ENCODE measurements at places on chromosomes 3 and 15.

- DNase-seq, result peak; percentile 78
These were observed 64.9 kb upstream of the SUCLG2 start for GRCh38 chr3:67719333-67719732.

GRCh38 chr3:154584974-154585373 is 155.0 kb upstream of the GPR149 start:
- no peak for DNase-seq

GRCh38 chr15:59801649-59802048 is 112.5 kb upstream of the BNIP2 start:
- DNase-seq, result no peak

DNA sequence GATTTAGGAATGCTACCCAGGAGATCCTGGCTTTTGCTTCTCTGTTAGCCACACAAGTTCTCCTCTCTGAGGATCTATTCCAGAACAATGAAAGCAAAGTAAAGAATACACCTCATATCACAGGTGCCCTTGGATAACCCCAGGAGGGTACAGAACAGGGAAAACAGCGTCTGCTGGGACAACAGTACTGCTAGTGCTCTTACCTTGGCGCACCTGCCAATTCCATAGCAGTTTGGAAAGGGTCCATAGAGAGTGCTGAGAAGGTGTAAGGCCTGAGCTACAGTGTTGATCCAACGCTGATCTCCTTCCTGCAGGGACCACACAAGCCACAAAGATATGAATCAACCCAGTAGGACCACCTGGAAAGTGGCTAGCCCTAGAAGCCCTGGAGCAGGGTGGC is 12.9 kb upstream of the PRC1 start:
- no peak for DNase-seq

GRCh38 chr3:59364496-59364895 is 314.7 kb upstream of the CFAP20DC start:
- DNase-seq, result peak; percentile 58

- DNase-seq, result no peak
These were observed 188.1 kb upstream of the NSMCE3 start for GRCh38 chr15:29457729-29458128.

- DNase-seq, result peak; percentile 97
These were observed 11.5 kb upstream of the LMCD1 start for GRCh38 chr3:8490079-8490552.

DNA sequence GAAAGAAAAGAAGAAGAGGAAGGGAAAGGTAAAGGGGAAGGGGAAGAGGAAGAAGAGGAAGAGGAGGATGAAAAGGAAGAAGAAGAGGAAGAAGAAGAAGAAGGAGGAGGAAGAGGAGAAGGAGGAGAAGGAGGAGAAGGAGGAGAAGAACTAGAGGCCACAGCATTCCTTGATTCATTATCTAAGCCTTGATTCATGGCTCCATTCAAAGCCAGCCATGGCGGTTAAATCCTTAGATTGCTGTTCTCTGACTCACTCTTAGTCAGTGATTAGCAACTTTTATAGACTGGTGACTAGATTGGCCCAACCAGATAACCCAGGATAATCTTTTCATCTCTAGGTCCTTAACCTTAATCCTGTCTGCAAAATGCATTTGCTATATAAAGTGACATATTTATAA is 47.6 kb downstream of the OSTN start:
- DNase-seq, result peak; percentile 78

DNA sequence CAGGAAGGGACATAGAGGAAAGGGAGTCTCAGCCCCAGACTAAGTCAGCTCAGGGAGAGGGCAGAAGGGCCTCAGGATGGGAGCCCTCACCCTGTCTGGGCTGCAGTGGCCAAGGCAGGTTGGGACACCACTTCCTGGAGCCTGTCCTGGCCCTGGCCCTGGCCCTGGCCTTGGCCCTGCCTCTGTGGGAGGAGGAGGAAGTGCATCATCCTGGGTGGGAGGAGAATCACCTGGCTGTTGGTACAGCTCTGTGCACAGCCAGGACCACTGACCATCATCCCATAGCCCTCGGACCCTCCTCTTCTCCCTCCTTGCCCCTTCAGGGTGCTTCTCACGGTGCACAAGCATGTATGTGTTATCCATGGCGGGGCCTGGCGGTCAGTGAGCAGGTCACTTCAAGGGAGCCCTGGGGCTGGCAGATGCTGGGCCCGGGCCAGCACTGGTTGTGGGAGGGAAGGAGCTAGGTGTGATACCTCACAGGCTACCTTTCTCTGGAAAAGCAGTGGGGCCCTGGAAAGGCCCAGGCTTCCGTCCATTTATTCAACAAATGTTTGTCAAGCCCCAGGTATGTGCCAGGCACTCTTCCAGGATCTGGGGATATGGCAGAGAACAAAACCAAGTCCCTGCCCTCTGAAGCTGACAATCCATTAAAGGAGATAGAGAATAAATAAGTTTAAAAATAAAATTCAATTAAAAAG is 8.2 kb upstream of the APEH start:
- no peak for DNase-seq

- DNase-seq, result no peak
These were observed 94.6 kb upstream of the IQSEC1 start for GRCh38 chr3:13167829-13168228.

DNA sequence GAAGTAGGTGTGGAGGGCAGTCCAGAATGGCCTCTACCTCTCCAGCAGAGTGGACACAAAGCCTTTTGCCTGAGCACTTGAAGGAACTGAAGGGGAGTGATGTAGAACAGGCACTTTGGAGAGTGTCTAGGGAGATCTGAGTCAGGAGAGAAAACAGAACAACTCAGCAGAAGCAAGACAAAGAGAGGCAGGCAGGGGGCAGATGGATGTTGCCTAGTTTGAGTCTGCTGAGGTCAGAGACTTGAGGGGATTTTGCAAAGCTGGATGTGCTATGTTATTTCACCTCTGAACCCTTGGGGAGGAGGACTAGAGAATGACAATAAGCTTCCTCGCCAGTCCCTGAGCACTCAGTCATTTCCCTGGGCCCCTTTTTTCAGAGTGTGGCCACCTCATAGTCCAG is 366.4 kb downstream of the EPHB1 start:
- no peak for DNase-seq

DNA sequence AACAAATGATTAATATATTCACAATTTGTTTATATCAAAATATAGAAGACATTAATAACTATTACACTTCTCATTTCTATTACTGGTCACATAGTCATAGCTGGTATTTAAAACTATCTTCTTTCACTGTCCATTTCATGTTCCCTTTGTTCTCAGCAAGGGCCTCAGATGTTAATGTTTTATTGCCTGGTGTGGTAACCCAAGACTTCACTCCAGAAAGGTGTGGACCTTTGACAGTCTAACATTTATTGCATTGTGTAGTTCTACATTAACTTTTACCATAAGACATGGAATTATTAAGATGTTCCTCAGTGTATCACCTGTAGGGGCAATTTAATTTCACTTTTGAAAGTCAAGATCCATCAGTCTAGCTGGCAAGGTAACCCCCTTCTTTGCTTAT is 691.3 kb downstream of the SQOR start:
- DNase-seq, result no peak

GRCh38 chr15:62931650-62932049 is 110.9 kb upstream of the TPM1 start:
- DNase-seq, result no peak

- DNase-seq, result peak; percentile 17
These were observed 61.6 kb downstream of the RAB7A start for GRCh38 chr3:128787256-128788253.

DNA sequence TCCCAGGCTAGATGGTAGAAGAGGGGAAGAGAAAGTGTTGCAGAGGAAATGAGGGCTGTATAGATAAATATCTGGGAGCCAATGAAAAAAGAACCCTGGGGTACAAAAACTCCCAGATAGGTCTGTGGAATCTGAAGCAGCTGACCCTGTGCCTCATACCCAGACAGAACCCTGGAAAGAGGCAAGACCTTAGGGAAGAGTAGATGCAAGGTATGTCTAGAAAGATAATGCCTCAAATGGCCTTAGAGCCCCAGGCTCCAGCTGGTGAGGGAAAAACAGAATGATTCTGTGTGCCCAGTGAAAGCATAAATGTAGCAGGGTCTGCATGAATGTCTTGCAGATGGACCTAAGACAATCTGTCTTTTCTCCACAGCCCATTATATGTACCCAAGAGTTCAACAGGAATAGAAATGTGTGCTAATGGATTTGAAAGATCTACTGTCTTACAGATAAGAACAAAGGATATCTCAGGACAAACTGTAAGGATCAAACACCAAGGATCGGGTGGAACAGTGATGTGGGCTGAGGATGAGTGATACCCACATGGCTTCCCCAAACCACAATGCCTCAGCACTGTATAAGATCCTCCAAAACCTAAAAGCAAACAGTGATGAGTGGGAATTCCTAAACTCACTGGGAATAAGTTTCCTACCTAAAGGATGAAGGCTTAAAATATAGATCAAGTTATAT is 58.8 kb downstream of the NCEH1 start:
- no peak for DNase-seq

GRCh38 chr3:115758076-115758763 is 134.9 kb downstream of the GAP43 start:
- DNase-seq, result no peak

- DNase-seq, result no peak
These were observed 9.6 kb downstream of the ARHGEF3 start for GRCh38 chr3:56792193-56792592.

DNA sequence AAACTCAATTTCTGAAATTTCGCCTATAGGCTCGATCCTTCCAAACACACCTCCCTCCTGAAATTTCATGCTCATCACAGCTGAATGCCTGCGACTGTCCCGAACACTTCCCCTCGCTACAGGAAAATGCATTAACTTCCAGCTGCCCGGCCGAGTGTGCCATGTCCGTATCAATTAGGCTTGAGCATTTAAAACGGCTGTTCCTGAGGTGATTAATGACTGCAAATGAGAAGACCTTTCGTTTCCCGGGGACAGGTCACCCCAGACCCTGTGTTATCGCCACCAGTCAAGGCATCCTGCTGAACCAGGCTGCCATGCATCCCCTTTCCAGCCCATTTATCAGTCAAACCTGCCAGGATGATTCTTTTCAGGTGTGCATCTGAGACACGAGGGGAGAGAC is 63.3 kb downstream of the THBS1 start:
- DNase-seq, result no peak

- no peak for DNase-seq
These were observed 300.4 kb upstream of the STT3B start for GRCh38 chr3:31232055-31233025.

- DNase-seq, result no peak
These were observed 3.8 kb downstream of the SGO1 start for GRCh38 chr3:20182206-20182605.

DNA sequence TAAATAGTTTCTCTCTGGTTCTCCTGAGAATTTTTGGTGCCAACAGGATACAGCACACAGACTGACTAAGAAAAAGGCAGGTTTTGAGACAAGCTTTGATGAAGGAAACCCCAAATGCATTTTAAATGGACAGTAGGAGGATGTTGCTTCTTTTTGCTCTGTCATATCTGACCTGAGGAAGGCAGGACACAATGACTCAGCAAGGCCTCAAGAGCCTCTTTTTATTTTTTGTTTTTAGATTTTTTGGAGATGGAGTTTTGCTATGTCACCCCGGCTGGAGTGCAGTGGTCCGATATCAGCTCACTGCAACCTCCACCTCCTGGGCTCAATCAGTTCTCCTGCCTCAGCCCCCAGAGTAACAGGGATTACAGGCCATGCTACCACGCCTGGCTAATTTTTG is 16.9 kb upstream of the KNG1 start:
- no peak for DNase-seq

- DNase-seq, result no peak
These were observed 70.4 kb downstream of the LSM3 start for GRCh38 chr3:14248849-14249523.

- DNase-seq, result no peak
These were observed 6.4 kb downstream of the ITGA11 start for GRCh38 chr15:68425428-68426060.

Data from HS-27A (cell line).